Stimulated activated CD8-positive, alpha-beta memory T cell treated with anti-CD3 and anti-CD28 coated beads, Interleukin-7, amount 100 ng/mL, for 24 hours (primary cell): ENCODE measurements at places on chromosomes 16 and 17.

GRCh38 chr16:14527411-14528044, 102.5 kb downstream of the PARN start:
- no peak for DNase-seq

DNA sequence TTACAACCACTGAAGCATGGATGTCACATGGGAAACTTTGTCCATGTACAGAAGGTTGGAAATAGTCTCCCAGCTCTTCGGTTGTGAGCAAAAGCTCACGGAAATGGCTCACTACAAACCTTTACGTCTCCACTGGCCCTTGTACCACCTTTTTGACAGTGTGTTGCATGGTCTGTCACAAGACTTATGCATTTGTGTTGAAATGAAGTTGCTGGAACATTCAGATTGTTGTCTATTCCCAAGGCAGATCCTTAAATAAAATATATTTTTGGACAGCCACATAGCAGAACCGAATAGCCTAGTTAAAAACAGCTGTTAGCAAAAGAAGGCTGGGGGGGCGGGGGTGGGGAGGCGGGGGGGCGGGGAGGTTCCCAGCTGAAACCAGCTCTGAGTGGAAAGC, 39.2 kb downstream of the KNOP1 start:
- no peak for DNase-seq

- no peak for DNase-seq
Observed at GRCh38 chr17:81635431-81635830, 1.5 kb downstream of the NPLOC4 start.

DNA sequence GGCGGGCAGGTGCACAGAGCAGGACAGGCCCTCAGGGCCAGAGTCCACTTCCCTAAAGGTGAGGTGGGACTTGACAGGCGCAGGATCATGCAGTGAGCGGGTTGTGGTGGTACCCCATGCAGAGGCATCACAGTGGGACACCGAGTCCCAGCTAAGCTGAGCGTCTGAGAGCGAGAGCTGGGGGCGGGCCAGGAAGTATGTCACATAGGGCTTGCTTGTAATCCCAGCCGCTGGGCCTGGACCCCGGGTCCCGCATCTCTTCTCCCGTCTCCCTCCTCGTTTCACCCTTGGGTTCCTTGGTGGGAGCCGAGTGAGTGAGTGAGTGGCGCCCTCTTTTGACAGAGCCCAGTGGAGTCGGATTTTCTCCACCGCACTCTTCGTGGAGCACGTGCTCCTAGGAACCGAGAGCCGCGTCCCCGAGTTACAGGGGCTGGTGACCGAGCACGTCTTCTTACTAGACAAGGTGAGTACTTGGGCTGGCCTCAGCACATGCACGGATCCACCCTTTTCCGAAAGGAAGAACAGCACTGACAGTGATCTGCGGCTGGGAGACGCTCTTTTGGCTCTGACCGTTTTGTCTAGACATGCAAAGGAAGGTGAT, 50.8 kb upstream of the ENDOV start:
- no peak for DNase-seq

GRCh38 chr17:10812674-10813073, 8.8 kb upstream of the TMEM238L start:
- no peak for DNase-seq

GRCh38 chr17:48570325-48571023, 7.7 kb downstream of the HOXB4 start:
- no peak for DNase-seq

- peak; percentile 22 for DNase-seq
Observed at GRCh38 chr16:90008708-90009145, 10.5 kb downstream of the DBNDD1 start.

DNA sequence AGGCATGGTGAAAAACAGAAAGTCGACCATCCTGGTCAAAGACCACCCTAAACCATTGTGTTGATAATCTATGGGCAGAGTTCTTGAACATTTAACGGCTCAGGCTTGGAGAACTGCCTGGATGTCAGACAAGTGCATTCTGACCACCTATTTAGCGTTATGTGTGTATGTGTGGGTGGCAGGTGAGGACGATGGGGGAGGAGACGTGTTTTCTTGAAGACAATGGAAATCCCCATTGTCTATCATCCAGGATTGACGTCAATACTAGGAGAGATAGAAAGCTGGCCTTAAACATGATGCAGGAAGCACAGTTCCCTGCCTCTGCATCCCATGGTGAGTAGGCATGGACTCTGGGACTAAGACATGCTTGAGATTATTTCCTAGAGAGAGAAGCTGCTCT, 157.4 kb upstream of the MAF start:
- DNase-seq: no peak

DNA sequence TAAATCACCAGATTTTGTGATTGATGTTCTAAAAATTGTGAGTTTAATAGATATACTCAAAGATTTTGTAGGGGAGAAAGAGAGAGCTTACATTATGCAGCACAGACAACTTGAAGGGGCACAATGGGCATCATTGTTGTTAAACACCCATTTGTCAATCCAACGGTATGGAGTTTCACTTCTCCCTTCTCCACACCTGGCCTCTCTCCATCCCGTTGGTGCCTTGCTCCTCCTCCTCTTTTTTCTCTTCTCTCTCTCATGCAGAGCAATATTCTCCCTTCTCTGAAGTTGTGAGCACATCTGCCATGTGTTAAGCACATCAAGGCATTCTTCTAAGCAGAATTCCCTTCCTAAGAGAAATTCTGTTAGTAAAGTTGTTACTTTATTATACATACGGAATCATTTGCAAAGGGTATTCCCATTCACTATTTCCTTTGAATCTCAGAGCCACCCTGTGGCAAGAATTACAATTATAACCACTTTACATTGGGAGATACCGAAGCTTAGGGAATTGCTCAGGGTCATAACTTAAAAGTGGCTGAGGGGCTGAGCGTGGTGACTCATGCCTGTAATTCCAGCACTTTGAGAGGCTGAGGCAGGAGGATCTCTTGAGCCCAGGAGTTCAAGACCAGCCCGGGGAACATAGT, 40.5 kb upstream of the SKAP1 start:
- no peak for DNase-seq

GRCh38 chr17:21029515-21029914, 13.3 kb downstream of the USP22 start:
- DNase-seq: no peak

DNA sequence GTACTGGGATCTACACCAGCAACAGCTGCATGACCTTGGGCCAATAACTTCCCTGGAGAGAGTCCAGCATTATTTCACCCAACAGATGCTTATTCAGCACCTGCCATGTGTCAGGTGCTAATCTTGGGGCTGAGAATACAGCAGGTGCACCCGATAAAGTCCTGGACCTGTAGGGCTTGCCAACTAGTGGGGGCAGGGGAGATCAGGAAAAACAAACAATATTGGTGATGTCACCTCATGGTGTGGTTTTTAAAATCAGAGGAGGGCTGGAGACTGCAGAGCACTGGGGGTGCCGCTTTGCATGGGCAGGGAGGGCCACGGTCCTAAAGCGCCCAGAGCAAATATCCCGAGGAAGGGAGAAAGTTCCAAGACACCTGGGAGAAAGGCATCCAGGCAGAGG, 218.8 kb downstream of the C16orf95 start:
- no peak for DNase-seq

DNA sequence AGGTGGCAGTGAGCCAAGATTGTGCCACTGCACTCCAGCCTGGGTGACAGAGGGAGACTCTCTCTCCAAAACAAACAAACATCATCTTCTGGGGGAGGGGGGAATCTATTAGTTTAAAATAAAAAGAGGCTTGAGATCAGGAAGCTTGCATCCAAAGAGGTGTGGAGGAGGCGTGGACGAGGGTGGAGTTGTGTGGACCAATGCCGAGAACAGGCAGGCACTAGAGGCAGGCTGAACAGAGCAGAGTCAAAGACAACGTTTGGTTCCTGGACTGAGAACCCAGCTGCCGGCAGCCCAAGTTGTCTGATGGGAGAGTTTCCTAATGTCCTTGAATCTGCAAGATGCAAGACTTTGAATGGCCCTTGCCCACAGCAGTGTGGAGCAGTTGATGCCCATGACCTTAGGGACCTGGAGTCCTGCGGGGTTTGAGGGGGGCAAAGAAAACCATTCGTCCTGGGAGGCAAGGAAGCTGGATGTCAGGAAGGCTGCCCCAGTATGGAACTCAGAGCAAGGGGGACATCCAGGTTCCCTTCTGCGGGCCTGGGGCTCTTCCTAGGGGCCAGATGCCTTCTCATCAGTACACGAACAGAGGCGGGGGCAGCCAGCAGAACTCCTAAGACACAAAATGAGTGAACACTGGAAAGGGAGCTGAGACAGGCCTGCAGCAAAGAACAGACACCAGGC, 9.2 kb downstream of the TBC1D16 start:
- DNase-seq: no peak

DNA sequence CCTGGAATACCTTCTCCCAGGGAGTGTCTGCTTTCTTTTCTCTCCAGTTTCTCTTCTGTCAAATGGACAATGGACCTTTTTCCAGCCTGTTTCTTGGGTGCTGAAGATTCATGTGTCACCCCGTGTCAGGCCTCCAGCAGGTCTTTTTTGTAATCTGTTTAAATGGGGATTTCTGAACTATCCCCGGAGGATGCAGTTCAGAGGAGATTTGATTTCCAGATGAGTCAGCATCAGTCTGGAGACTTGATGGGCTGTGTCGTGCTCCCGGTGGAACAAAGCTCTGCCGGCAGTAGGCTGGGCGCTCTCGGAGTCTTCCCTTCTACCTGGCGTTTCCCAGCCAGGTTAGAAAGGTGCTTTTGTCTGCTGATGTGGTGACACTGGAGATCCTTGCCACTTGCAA, 440.6 kb downstream of the HS3ST3B1 start:
- DNase-seq: no peak

- peak; percentile 65 for DNase-seq
Observed at GRCh38 chr17:20226814-20227482, 217.8 kb downstream of the SPECC1 start.

GRCh38 chr17:77572851-77573250, 385.7 kb upstream of the TNRC6C start:
- no peak for DNase-seq

GRCh38 chr17:79301469-79301868, 226.8 kb downstream of the ENGASE start:
- DNase-seq: no peak

GRCh38 chr17:15941781-15942180, 3.1 kb upstream of the ADORA2B start:
- DNase-seq: no peak

DNA sequence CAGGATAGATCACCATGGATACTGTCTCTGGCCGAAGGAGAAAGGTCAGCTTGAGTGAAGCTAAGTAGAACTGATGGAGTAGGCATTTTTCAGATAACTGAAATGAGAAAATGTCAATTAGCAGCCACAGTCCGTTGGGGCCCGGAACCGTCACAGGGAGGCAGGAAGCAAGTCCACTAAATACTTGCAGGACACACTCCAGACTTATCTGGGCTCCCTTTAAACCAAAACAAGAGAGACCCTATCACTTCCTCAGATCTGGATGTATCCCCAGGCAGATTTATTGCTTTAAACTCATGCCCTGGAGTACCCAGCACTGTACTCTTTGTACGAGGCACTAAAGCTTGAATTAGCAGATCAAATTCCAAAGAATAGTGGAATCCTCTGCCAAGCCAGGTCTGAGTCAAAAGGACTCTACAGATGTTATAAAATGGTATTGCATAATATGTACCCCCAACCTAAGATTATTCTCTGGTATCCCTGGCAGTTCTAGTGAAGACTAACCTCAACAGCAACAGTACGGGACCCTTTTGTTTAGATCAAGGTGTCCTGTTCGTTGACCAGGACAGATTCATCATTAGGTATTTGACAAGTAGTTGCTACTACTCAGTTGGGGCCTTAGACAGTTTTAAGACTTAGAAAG, 8.1 kb downstream of the ZP2 start:
- no peak for DNase-seq

DNA sequence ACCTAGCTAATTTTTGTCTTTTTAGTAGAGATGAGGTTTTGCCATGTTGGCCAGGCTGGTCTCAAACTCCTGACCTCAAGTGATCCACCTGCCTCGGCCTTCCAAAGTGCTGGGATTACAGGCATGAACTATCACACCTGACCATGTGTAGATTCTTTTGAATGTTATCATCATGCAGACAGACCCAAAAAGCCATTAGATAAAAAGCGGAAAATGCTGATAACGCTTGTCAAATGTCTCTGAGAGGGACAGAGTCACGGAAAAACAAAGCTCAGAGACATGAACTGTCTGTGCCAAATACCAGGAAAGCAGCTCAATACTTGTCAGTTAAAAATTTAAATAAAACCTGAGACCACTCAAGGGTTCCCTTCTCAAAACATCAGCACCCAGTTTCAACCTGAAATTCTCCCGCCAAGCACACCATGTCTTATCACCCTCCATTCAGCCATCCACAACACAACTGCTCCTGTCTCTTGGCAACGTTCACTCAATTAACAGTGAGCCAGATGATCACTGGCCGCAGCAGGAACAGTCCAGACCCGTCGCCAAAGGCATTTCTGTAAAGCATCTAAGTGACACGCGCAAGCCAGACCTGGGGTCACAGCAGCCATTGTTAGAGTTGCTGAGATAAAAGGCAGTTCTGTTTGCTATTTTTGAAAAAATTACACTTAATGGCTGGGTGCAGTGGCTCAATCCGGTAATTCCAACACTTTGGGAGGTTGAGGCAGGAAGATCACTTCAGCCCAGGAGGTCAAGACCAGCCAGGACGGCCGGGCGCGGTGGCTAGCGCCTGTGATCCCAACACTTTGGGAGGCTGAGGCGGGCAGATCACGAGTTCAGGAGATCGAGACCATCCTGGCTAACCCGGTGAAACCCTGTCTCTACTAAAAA, 29.7 kb downstream of the FANCA start:
- DNase-seq: no peak

- no peak for DNase-seq
Observed at GRCh38 chr17:21037117-21037803, 5.6 kb downstream of the USP22 start.

DNA sequence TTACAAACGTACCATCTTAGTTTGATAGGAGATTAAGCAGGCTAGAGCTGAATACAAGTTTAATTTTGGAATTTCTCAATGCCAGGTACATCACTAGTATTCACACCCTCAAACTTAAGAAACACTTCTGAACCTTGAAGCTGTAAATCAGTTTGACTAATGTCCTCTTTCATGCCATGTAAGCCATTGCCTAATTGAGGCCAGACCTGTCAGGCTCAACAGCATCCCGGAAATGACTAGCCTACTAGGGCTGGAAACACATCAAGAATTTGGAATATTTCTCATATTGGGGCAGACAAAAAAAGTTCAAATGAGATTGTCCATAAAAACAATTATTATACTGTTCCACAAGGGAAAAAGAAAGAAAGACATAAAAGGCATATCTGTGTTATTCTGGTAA, 1.7 kb downstream of the USP32 start:
- no peak for DNase-seq
